Amniotic stem cell (primary cell): ENCODE measurements at places on chromosomes 6 and 20.

GRCh38 chr6:93785694-93786030 lies 366.3 kb upstream of the EPHA7 start:
- DNase-seq = no peak

DNA sequence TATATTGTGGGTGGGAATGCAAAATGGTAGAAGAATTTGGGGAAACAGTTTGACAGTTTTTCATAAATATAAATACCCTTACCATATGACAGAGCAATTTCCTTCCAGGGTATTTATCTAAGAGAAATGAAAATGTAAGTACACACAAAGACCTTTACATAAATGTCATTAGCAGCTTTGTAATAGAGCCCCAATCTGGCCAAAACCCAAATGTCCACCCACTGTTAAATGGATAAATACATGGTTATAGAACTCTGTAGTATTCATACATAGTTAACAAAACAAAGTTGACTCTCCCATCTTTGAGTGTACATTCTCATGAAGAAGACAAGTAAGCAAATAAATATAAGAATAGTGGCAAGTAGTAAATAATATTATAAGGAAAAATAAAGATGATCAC lies 514.8 kb upstream of the NOX3 start:
- DNase-seq = no peak

DNA sequence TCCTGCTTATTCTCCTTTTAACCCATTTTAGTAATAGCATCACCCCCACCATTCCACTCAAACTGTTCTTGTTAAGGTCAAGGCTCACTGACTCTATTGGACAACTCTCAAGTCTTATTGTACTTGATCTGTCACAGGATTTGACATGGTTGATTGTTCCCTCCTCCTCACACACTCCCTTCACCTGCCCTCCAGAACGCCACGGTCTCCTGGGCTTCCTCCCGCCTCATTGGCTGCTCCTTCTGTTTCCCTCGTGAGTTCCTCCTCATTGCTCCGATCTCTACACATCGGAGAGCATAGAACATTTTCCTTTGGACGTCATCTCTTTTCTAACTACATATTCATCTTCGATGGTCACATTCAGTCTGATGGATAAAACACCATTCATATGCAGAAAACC lies 55.1 kb downstream of the STMND1 start:
- no peak for DNase-seq

GRCh38 chr6:126718600-126719327 lies 378.8 kb downstream of the CENPW start:
- DNase-seq = no peak

- DNase-seq = no peak
Measured at GRCh38 chr20:58699623-58700107, 7.1 kb downstream of the NPEPL1 start.

- no peak for DNase-seq
Measured at GRCh38 chr6:33314943-33315792, 1.3 kb upstream of the TAPBP start.

- DNase-seq = no peak
Measured at GRCh38 chr6:3848380-3848779, 793 bp upstream of the FAM50B start.

GRCh38 chr20:11651647-11652046 lies 266.0 kb upstream of the BTBD3 start:
- no peak for DNase-seq

GRCh38 chr6:114764866-114765265 lies 422.0 kb upstream of the HS3ST5 start:
- DNase-seq = no peak

- DNase-seq = no peak
Measured at GRCh38 chr20:34703424-34704176, 544 bp upstream of the TP53INP2 start.

DNA sequence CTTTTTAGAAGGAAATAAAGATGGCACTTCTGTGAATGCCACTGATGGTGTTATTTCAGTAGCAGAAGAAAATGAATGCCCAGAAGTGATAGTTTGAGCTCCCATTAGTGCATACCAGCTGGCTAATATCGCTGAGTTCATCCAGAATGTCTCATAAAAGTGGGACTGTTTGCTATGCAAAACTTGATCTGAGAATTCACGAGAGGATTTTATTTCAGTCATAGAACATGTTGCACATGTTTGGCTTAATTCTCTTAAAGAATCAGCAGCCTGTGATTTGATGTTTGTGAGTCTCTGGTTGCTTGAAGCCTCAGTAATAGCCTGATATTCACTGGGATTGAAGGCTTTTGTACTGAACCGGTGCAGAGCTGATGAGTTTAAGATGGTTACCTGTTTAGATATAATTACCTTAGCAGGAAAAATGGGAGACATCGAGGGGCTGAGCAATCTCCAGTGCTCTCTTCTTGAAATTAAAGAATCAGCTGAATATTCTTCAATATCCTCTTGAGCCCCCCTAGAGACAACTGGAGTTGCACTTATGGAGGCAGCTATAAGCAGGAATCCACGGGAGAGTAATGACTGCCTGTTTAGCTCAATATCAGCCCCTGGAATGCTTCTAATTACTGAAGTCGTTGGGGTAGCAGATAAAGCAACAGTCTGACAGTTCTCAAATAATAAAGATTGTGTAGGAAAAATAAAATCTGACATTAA lies 955.5 kb downstream of the PHF3 start:
- no peak for DNase-seq

DNA sequence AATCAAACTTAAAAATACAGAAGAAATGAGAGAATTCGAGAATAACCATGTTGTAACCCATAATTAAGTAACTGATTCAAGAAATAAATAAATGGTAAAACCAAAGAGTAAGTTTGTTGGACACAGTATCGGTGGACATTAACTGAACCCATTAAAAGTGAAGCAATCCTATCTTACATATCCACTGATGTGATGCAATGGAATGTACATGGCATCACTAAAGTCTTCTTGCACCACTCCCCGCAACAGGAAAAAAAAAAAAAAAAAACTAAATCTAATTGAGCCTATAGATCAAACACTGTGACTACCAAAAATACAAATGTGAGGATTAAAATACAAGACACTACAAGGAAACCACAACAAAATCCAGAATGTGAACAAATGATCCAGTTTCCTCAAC lies 7.9 kb downstream of the SNX14 start:
- no peak for DNase-seq

DNA sequence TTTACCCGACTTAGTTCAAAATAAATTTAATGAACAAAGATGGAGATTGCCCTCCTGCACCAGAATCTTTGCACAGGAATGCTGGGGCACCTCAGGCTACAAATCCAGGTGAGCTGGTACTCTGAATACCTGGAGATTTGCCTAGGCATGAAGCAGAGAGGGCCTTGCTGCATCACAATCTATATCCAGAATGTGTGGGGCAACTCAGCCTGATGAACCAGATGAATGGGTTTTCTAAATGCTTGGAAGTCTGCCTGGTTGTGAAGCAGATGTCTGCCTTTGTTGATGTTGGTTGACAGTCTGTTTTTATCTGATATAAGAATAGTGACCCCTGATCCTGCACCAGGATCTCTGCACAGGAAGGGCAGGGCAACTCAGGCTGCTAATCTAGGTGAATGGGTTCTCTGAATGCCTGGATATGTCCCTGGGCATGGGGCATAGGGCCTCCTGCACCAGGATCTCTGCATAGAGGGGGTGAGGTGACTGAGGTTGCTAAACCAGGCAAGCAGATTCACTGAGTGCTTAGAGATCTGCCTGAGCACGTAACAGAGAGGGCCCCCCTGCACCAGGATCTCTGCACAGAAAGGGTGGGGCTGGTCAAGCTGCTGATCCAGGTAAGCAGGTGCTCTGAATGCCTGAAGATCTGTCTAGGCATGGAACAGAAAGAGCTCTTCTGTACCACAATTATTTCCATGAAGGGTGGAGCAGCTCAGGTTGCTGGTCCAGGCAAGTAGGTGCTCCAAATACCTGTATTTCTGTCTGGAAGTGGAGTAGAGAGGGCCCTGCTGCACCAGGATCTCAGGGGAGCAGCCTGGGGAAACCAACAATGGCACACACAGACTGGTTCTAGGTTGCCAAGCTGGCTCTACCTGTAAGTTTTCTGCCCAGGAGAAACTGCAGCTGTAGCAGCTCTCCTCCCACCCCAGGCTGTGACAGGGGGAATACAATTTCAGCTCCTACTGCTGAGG lies 437.5 kb downstream of the MMUT start:
- no peak for DNase-seq

- DNase-seq = no peak
Measured at GRCh38 chr6:31308050-31308844, 36.4 kb upstream of the HLA-C start.

- DNase-seq = no peak
Measured at GRCh38 chr6:21587179-21587960, 6.2 kb upstream of the SOX4 start.

DNA sequence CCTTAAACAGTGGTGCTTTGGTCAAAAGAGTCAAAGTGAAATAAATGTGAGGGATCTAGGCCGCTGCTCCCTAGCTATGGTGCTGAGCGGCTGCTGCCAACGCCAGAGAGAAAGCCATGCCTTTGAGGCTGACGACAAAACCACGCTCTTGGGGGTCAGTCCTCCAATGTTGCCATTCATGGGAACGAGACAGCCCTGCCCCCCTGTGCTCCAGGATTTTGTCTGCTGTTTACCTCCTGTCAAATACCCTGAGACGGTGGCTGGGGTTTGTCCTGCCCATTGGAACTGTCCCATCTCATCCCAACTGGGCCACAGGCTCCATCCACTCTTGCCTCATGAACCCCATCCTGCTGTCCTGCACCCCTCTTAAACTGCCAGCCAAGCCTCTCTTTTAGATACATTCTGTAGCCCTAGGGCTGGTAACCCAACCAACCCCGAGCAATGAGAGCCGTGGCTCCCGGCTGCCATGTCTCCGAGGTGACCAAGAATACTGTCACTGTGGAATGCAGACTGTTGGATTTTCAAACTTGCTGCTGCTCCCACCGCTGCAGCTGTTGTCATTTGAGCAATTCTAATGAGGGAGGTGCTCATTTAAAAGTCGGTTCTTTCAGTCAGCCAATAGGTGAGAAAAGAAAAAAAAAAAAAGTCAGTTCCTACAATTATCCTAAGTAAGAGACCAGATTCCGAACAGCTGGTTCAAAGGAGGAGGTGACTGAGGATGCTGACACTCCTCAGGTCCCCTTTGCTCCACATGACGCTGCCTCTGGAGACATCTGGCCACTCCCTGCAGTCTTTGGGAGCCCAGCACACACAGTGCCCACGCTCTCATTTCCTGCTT lies 73.1 kb upstream of the QKI start:
- no peak for DNase-seq

GRCh38 chr6:157541618-157542413 lies 160.8 kb downstream of the ZDHHC14 start:
- no peak for DNase-seq

DNA sequence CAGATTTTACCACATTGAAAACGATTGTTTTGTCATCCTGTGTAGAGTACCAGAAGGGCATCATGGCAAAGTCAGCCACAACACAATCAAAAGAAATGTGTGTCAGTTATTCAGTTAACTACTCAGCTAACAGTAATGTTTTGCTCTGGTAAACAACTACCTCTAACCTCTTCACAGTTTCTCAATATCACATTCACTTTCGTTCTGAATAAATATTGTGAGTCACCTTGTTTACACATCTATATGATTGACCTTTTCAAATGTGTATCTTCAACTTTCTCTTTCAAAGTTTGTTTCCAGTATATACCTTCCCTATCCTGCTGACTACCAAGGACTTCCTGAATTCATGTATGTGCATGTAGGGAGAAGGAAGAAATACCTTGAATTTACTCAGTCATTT lies 216.6 kb upstream of the UFL1 start:
- DNase-seq = no peak

DNA sequence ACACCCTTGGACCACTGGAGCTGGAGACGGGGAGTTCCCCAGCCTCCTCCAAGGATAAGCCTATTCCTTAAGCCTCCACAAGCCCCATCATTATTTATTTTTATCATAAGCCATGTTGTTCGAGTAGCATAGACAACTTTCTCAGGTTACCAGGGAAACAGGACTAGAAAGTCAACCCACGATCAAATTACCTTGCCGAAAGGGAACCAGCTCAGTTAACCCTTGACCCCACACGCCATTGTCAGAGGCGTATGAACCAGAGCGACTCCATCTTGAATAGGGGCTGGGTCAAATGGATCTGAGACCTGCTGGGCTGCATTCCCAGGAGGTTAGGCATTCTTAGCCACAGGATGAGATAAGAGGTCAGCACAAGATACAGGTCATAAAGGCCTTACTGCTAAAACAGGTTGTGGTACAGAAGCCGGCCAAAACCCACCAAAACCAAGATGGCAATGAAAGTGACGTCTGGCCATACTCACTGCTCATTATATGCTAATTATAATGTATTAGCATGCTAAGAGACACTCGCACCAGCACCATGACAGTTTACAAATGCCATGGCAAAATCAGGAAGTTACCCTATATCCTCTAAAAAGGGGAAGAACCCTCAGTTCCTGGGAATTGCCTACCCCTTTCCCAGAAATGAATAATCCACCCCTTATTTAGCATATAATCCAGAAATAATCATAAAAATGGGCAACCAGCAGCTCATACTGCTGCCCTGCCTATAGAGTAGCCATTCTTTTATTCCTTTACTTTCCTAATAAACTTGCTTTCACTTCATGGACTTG lies 22.4 kb downstream of the SYNJ2 start:
- DNase-seq = no peak

DNA sequence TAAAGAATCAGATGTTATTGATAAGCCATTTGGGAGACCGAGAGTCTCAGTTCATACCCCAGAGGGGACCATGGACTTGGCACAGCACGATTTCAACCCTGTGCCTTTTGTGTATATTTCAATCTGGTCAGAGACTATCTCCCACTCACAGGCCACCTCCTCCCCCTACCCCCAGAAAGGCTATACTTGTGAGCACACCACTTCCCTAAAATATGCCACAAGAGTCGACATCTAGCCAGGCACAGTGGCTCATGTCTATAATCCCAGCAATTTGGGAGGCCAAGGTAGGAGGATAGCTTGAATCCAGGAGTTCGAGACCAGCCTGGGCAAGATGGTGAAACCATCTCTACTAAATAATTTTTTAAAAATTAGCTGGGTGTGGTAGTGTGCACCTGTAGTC lies 13.6 kb upstream of the TCF15 start:
- no peak for DNase-seq

DNA sequence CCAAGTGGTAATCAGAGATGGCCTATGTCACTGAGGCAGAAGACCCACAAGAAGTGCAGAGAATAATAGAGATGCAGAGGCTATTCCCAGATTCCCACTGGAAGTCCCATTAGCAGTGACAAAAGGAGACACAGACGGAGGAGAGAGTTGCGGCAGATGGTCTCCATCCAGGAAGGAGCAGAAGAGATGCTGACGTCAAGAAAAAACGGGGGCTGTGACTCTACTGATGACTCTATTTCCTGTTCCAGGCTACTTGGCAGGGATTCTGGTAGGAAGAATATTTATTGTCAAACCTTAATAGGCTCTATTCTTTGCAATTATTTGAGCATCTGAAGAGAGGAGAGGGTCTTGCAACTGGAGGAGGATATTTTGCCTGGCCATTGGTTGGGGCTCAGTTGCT lies 246.0 kb upstream of the ECI2 start:
- DNase-seq = no peak

GRCh38 chr20:24364482-24364881 lies 104.9 kb upstream of the SYNDIG1 start:
- DNase-seq = no peak

DNA sequence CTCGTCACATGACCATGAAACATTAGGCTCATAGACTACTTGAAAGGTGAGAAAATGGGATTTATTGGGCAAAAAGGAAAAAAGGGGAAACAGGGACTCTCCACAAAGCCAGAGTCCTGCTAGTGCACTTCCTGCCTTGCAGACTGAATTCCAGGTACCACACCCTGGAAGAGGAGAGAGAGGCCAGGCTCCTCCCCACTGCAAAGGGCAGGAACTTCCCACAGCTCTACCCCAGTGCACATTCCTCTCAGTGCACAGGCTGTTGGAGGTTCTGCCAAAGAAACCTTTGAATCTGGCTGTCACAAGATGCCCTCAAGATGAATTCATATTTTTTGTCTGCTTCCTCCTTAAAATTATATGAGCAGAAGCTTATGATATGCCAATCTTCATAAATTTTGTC lies 920.4 kb upstream of the GJE1 start:
- DNase-seq = no peak
